Activated naive CD4-positive, alpha-beta T cell (primary cell): ENCODE measurements at places on chromosomes 16 and 17.

DNA sequence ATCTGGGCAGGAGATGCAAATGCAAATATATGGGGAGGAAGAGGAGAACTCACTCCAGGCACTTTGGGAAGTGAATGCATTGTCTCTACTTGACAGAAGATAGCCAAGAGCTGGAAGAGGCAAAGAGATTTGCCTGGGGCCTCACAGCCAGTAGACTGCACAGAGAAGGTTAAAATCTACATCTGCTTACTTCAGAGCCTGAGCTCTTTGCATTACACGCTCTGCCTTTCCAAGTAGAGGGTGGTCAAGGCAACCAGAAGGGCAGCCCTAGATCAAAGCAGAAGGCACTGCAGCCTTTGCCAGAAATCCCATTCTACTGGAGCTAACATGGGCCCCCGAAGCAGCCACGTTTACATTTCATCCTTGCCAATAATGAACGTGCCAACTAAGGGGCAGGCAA, 407.2 kb upstream of the CCL2 start:
- DNase-seq = no peak

DNA sequence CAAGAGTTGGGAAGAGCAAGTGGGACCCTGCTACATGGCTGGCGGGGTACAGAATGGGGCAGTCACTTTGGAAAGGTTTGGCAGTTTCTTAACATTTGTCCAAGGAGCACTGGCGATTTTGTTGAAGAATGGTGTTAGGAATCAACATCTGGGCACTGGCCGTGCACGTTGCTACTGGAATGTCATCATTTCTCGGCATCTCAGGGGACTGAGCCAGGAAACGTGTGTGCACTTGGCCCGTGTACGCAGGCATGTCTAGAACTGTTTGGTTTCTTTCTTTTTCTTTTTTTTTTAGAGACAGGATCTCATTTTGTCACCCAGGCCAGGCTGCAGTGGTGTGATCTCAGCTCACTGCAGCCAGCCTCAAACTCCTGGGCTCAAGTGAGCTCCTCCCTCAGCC, 17.3 kb upstream of the FOXK2 start:
- DNase-seq = no peak

DNA sequence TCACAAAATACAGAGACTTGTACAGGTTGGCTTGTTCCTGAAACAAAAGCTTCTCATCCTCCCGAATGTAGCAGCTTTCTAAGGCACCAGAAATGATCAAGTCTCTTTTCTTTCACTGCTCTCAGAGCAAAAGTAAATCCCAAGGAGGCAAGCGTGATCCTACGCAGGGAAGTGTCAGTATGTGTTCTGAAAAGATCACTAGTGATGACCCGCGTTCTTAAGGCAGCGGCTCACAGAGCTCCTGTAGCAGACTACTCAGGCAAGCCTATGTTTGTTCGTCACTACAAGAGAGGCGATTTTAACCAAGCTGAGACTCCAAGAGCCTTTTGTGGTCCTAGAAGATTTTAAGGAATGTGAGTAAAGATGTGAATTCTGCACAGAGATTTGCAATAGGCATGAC, 34.5 kb downstream of the WIPI1 start:
- no peak for DNase-seq

DNA sequence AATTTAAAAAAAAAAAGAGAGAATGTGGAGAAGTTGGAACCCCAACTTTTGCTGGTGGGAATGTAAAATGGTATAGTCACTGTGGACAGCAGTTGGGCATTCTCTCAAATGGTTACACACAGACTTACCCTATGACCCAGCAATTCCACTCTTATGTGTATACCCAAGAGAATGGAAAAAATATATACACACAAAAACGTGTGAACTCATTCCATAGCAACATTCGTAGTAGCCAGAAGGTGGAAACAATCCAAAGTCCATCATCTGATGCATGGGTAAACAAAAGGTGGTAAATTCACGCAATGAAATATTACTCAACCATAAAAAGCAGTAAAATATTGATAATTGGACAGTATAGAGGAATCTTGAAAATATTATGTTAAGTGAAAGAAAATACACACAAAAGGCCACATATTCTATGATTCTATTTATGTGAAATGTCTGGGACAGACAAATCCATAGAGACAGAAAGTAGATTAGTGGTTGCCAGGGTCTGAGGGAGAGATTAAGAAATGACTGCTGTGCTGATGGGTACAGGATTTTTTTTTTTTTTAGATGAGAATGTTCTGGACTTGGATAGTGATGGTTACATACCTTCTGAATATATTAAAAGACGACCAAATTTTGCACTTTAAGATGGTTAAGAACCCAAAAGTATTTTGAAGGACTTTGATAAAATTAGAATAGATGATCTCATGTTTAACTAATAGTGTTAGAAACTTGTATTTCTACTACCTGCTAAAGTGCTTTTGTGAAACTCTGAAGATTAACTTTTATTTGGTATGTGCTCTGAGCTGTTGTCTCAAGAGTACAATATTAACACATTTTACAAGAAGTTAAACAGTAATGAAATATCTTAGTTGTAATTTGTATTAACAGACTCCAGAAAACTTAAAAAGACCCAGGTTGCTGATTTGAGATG, 60.9 kb downstream of the MRTFB start:
- no peak for DNase-seq

DNA sequence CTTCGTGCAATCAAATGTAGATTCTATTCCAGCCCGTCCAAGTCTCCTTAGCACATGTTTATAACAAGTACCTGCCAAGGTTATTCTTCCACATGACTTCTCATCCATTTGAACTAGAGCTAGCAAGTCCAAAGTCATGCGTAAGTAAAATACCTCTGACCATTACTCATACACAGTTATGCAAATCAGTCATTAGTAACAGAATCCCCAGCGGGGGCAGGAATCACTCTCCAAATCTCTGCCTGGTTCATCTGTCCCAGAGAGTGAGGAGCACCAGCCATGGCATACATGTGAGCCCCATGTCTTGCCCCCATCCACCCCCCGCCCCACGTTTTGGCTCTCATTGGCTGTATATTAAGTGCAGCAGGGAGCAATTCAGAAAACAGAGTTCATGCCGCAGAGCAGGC, 27.7 kb downstream of the SRL start:
- DNase-seq = no peak

- peak; percentile 51 for DNase-seq
Measured at GRCh38 chr16:1309888-1310831, 724 bp downstream of the UBE2I start.

DNA sequence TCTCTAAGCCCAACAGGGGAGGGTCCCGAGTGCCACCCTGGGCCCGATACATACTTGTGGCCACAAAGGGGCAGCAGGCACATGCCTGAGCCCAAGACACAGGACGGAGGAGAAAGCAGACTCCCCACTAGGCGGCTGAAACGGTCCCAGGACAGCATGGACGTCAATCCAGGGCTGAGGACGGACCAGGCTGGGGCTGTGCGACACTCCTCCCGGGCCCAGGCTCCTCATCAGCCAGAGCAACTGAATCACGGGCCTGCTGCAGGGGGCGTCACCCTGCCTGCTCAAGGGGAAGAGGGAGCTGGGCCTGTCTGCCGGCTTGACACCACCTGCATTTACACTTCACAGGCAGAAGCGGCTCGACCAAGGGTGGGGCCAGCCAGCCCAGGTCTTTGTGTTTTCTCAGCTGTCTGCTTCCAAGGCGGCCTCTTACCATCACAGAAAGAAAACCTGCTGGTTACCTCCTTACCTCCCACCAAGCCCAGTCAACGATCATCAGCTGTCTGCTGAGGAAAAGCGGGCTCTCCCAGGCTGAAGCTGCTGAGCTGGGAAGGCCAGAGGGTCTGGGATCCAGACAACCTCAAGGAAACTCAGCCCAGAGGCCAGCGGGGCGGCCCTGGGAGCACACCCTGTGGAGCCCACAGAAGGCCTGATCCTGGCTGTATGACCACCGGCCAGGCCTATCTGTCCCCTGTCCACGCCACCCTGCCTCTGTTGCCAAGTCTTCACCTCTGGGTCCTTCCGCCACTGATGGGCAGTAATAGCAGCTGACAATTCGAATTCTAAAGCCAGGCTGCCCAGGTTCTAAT, 26.4 kb downstream of the KIFC3 start:
- DNase-seq = no peak

- DNase-seq = no peak
Measured at GRCh38 chr17:18968345-18968744, 16.4 kb downstream of the SLC5A10 start.

DNA sequence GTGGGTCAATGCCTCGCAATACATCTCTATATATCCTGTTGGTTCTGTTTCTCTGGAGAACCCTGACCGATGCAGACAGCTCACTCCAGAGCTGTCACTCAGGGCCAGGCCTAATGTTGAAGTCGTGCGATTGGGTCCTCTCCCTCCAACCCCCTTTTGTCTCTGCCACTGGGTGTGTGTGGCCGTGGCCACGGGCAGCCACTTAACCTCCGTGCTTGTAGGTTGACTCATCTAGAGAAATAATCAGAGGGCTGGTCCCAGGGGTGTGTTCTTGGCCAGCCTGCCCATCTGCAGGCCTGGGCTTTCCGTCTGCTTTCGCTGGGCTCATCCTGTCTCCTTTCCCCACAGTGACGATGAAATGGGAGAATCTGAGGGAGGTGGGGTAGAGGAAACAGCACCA, 7.4 kb downstream of the ADAD2 start:
- DNase-seq = no peak

DNA sequence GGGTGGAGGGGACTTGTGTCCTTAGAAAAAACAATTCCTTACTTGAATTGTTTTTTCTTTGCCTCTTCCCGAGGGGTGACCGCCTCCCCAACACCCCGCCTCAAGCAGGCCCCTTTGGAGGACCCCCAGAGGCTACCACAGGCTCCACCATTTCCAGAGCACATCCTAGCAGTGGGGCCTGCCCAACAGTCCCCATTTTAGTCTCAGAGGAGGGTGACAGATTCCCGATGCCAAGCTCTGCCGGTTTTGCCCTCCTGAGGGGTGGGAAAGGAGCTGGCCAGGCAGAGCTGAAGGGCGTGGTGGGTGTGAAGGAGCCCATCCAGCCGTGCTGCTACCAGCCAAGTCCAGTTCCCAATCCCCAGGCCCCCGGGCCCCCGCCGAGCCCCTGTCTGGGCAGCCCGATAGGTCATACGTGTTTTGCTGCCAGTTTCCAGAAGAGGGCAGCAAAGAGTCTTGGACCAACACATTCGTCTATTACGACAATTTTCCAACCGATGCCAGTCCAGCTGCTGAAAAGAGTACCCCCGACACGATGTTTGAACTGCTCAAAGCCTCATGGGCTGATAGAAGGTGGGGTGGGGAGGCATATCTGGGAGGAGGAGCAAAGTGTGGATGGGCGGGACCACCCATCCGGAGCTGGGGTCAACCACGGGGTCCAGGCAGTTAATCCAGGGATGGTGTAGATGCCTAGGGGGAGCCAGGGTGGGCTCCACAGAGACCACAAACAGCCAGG, 18.8 kb upstream of the GAA start:
- no peak for DNase-seq

GRCh38 chr17:38867968-38868816, 1.7 kb upstream of the LASP1 start:
- no peak for DNase-seq

DNA sequence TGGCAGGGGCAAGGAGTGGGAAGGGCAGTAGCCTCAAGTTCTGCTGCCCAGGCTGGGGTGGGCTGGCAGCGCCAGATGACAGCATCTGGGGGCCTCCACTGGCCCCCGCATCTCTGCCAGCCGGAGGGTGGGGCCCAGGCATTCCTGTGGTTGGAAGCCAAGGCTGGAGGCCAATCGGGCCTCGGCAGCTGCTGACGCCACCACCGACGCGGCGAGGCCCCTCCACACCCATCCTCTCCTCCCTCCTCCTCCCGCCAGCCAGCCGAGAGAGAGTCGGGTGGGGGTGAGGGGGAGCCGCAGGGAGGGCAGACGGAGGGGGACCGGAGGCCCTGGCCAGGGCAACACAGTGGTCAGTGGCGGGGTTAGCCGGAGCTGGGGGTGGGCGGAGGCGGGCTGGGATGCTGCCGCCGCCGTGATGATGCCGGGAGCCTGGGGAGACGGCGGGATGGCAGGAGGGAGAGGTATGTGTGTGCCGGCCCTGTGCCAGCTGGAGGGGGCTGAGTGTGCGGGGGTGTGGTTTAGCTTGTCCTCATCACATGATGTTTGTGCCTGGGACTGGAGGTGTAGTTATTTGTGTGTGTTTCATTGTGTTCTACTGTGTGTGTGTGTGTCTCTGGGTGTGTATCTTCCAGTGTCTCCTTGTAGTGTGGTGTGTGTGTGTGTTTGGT, 36.6 kb downstream of the ARHGAP23 start:
- no peak for DNase-seq

DNA sequence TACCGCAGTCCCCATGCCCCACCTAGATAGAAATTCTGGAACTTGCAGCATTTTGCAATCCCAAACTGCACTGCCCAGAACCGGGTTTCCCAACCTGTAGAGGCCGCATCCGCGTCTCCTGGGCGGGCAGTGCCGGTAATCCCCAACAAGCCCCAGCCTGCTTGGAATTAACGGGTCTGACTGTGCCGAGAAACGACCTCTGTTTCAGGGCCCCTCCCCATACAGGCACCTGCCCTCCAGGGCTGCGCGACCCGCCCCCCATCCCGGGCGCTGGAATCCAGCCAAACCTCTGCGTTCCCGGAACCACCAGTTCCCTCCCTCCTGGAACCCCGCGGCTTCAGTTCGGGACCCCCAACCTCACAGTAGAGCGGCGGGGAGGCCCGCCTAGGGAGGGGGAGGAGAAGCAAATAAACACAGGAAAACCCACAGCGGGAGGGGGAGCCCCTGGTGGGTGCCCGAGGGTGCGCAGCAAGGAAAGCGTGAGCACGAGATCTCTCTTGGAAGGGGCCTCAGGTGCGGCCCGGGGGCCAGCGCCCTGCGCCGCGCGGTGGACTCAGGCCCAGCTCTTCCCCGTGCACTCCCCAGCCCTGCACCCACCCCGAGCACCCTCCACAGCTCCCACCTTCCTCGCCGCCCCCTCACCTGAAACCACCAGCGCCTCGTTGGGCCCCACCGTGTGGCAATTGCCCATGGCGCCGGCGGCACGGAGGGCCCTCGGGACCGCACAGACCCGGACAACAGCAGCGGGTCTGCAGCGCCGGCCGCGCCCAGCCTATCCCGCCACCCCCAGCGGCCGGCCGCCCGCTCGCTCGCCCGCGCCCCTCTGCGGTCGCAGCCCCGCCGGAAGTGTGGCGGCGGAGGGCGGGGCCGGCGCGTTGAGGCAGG, at the start of gene FLOT2:
TSS of gene FLOT2 (minus strand) at position 850 of the 885 bp plus-strand sequence. CDS start at position 691, 159 bp downstream.
- DNase-seq = peak; percentile 50

DNA sequence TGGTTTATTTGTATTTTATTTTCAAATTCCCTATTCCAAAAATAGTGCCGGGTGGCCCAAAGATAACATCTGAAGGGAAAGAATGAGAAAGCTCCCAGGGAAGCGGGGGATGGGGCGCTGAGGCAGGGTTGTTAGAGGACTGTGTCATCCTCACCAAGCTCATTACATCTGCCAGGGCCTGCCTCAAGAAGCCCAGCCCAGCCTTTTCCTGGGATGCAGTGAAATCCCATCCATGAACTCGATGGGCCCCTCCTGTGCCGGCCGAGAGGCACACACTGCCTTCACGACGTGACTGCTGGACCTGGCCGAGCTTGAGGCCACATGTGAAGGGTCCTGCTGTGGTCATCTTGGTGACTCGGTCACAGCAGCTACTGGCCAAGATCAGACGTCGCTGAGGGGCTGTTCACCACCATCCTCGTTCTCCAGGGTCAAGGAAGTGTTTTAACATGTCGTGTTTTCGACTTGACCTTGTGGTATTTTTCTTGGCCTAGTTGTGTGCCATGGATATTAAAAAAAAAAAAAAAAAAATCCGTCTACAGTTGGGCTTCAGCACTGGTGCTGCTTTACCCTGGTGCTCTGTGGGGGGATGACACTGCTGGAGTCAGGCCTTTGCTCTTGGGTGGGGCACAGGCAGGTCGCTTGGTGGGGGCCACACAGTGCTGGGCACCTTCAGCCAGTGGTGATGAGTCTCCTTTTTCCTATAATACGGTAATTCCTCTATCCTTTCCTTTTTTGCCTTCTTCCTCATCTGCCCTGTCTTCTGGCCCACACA, 4.9 kb downstream of the TIMM22 start:
- DNase-seq = no peak
